ENCODE measurements at places on chromosomes 11 and 22. TPM values are rescaled to one million over a fixed set of nuclear protein-coding genes. Genes with fewer than 3 reads are reported as not detected.

DNA sequence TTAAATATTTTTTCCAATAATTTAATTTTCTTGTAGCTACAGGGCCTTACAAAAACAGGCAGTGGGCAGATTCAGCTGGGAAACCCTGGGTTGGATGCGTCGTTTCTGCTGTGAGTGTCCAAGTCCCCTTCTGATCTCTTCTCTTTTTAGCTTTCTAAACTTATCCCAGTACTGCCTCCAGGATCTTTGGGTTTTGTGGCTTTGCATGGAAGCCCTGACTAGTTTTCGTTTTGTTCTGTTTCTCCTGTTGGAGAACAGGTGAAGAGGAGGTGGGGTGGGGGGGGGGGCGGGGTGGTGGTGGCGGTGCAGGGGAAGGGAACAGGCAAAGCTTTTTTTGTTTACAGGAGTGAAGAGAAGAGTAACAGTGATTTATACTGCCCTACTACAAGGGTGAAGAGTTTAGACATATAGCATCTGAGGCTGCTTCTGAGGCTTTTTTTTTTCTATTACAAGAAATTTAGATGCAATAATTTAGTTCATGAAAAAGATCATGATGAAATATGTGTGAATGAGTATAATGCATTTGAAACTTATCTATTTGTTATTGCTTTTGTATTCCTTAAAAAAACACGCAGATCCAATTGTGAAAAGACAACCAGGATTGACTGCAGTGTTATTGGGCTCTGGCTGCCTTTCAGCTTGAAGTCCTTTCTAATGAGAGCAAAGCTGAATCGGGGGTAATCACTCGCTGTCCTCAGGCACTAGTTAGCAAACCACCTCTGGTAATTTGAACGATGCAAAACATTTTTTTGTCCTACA, 142.9 kb downstream of the NCAM1 start:
- H3K36me3 ChIP-seq = no peaks in the 10 kb centered on the region
- no peak for DNase-seq
- H3K4me3 ChIP-seq = no peak overlapping the region
- no peaks in the 10 kb centered on the region for H3K4me1 ChIP-seq

- H3K4me1 ChIP-seq = no peaks in the 10 kb centered on the region
- no peak overlapping the region for H3K4me3 ChIP-seq
- no peak overlapping the region for H3K27ac ChIP-seq
- H3K36me3 ChIP-seq = no peaks in the 10 kb centered on the region
- peaks cover 9% of the 10 kb centered on the region for H3K27me3 ChIP-seq
Observed at GRCh38 chr11:36230779-36231699, 58.2 kb downstream of the COMMD9 start.

DNA sequence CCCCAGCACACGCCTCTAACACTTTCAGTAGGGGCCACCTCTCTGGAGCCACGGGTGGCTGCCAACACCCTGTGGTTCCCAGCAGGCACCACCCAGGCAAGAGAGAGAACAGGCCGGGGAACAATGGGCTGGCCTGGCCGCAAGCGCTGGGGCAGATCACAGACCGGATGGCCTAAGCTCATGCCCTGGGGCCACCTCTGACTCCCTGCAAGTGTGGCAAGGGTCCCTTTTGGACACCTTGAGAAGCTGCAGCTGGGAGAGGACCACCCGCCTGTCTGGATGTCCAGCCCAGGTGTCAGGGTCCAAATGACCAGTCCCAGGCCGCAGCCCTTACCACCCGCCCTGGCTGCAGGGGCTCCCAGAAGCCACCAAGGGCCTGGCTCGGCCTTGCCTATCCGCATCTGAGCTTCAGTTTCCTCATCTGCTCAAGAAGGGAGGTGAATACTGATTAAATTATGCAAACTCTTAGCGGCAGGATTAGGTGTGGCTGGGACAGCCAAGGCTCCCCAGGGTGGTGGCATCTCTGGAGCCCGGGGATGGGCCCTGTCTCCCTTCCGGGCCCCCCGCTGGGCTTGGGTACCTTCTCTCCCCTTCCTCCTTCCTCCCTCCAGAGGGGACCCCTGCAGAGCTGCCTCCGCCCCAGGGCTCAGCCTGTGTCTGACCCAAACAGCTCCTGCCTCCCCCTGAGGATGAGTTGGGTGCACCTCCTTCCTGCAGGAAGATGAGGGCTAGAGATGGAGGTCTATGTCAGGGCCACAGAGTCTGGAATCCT, 785 bp upstream of the SUSD2 start:
- peaks cover 4% of the 10 kb centered on the region for H3K36me3 ChIP-seq
- no peak for DNase-seq
- H3K4me3 ChIP-seq = no peak overlapping the region
- no peaks in the 10 kb centered on the region for H3K4me1 ChIP-seq

The LRRC55 gene
- not detected for total RNA-seq

The RTN4RL2 gene
- total RNA-seq = 0.23 TPM

The JHY gene
- 1.1 TPM for total RNA-seq

GRCh38 chr11:120834686-120835210, 189.2 kb upstream of the TBCEL start:
- no peak overlapping the region for H3K4me3 ChIP-seq
- H3K27ac ChIP-seq = no peak overlapping the region
- H3K36me3 ChIP-seq = no peaks in the 10 kb centered on the region
- DNase-seq = no peak
- peaks cover 7% of the 10 kb centered on the region for H3K27me3 ChIP-seq
- peaks cover 10% of the 10 kb centered on the region for H3K4me1 ChIP-seq

DNA sequence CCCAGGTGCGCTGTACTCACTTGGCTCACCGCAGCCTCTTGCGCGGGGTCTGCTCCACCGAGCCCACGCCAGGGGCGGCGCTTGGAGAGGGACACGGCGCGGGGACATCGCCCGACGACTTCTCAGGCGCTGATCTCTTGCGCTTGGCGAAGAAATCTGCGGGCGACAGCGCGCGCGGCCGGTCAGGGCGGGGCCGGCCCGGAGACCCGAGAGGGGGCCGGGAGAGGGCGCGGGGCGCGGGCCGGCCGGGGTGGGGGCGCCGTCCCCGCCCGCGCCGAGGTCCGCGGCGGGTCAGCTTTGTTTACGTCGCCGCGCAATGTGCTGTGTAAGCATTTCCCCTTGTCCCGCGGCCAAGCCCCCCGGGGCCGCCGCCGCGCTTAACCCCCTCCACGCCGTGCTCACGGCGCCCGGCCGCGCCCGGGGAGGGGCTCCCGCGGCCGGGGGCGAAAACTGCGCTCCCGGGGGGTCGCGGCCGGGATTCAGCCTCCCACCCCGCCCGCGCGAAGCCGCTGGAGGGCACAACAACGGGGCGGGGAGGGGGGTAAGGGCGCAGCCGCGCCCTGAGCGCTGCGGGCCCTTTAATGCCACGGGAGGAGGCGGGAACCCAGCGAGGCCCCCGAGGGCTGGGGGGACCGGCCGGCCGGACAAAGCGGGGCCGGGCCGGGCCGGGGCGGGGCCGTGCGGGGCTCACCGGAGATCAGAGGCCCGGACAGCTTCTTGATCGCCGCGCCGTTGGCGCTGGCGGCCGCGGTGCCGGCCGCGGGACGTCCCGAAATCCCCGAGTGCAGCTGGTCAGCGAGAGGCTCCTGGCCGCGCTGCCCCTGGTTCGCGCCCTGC, 1.4 kb downstream of the CDKN1C start:
- H3K4me3 ChIP-seq = no peak overlapping the region
- H3K4me1 ChIP-seq = peaks cover 5% of the 10 kb centered on the region
- no peaks in the 10 kb centered on the region for H3K36me3 ChIP-seq
- peaks cover 38% of the 10 kb centered on the region for H3K27me3 ChIP-seq

The PARVG gene
- total RNA-seq = 48.9 TPM

DNA sequence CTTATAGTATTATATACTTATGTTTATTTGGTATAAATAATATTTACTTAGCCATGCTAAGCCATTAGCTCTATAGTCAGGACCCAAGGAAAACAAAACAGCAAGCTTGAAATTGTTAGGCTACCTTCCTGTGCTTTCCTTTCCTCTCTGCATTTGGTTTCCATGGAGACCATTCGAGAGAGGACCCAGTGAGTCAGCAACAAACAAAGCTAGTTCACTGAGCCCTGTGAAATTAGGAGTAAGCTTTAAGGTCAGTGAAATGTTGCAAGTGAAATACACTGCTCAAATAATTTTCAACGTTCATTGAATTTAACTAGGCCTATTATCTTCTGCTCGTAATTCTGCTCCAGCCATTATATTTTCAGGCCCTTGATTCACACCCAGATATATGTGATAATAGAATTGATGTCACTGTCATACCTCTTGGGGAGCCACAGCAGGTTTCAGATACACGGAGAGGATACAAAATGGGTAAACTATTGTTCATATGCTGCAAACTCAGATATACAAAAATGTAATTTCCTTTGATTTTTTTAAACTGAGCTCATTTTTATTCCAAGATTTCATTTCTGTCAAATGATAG, 9.1 kb upstream of the OR10D3 start:
- no peaks in the 10 kb centered on the region for H3K4me1 ChIP-seq
- no peaks in the 10 kb centered on the region for H3K36me3 ChIP-seq
- H3K4me3 ChIP-seq = no peak overlapping the region
- H3K27ac ChIP-seq = no peak overlapping the region

DNA sequence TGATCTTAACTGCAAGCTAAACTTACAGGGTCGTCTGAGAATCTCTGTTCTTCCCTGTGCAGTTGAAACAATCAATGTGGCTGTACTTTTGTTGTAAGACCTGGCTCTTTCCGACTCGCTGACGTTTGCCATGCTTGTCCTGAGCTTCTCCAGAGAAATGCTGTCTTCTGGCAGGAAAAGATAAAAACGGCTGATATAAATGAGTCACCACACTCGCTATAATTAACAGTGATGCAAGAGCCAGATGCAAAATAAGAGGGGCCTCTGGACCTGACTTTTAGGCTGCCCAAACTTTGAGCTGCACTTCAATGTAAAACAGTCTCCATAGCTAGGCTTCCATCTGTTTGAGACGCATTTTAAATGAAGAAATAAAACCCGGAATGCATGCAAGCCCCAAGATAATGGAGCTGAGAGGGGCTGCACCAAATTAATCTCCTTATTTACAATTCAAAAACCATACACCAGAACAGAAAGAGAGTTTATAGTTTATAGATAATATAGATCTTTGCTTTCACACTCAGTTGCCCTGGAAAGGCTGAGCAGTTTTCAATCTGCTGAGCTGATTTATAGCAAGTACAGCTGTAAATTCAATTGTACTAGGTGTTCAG, 48.5 kb downstream of the WT1 start:
- no peak for DNase-seq
- H3K27ac ChIP-seq = no peak overlapping the region
- H3K4me3 ChIP-seq = no peak overlapping the region
- no peaks in the 10 kb centered on the region for H3K4me1 ChIP-seq
- H3K36me3 ChIP-seq = no peaks in the 10 kb centered on the region

The HTATIP2 gene
- total RNA-seq = 48.3 TPM

The ANO3 gene
- not detected for total RNA-seq

DNA sequence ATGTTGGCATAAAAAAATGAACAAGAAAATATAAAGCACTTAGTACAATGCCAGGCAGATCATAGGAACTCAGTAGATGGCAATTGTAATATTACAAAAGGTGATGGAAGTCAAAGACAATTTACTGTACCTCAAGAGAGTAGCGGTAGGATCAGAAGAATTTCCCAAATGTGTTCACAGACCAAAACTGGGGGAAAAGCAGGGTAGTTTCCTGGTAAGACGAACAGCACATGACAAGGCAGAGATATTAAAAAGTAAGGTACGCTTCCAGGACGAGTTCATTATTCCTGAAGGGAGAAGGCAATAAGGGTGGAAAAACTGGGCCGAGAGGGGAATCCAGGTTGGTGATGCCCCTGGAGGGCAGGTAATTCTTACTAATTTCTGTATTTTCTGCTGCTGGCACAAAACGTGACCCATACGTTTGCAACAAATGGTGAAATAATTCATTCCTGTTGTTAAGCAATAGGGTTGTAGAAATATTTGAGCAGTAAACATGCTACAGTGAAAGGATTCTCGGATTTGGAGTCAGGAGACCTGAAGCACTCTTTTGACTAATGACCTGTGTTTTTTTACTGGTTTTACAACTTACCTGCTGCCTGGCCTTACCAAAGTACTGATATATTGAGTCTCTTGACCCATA, 786 bp upstream of the ANKRD42 start:
- peak overlapping the region; percentile 95 for H3K4me3 ChIP-seq
- H3K4me1 ChIP-seq = peaks cover 33% of the 10 kb centered on the region
- H3K27ac ChIP-seq = peak overlapping the region; percentile 90
- peaks cover 36% of the 10 kb centered on the region for H3K36me3 ChIP-seq

The BTBD10 gene
- 20.3 TPM for total RNA-seq

GRCh38 chr11:94574193-94574961, 7.2 kb downstream of the PIWIL4 start:
- H3K36me3 ChIP-seq = no peaks in the 10 kb centered on the region
- no peak overlapping the region for H3K4me3 ChIP-seq
- H3K27me3 ChIP-seq = peaks cover 3% of the 10 kb centered on the region

DNA sequence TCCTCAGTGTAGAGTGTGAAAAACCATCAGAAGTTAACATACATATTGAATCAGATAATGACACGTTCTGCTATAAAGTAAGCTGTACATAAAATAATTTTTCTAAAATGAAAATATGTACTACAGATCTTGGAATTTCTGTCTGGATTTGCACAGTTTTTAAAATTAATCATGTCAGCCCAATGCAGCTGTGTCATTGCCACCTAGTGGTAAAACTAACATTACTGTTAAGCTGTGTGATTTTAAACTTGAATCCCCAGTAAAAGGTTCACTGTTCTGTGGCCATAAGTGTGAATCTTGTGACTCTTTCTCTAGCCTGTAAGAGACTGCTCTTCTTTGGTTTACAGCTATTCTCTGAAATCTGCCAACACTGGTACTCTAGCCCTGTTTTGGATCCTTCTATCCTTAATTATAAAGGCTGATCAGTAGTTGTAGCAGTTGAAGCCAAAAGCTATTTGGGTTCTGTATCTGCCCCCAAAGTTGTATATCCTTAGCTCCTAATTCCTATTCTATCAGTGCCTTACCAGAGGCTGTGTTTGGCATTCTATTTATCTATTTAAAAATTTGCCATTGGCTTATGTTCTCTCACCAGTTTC, 4.0 kb downstream of the JRKL start:
- peaks cover 20% of the 10 kb centered on the region for H3K36me3 ChIP-seq
- peaks cover 24% of the 10 kb centered on the region for H3K4me1 ChIP-seq
- DNase-seq = peak; percentile 66
- H3K27ac ChIP-seq = no peak overlapping the region

The TOM1 gene
- total RNA-seq = 16.8 TPM

The TTC12 gene
- total RNA-seq = 5.3 TPM

DNA sequence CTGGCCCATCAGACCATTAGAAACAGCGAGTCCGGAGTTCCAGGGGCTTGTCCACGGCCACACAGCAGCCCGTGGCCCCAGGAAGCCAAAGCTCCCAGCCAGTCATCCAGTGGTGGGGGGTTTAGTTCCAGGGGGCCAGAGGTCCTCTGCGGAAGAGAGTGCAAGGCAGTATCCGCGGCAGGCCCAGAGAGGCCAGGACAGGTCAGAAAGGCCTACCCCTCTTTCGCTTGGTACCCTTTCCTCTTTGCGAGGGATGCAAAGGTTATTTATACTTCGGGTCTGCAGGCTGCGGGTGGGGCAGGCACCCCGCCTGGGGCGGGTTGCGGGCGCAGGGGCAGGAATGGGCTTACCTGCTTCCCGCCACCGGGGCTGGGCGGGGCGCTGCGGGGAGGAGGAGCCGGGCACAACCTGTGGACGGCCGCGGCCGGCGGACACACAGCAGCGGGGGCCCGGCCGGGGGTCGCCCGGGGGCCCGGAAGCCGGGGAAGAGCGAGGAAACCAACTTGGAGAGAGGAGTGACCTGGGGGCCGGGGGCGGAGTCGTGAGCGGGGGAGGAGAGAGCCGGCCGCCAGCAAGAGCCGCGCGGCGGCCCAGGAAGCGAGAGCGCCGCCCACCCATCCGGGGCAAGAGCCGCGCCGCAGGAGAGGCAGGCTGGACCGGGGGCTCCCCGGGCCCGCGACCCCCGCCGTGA, at the start of gene SH3BP1:
Gene SH3BP1, plus strand, starts transcription at position 600 of the 691 bp plus-strand sequence. CDS start 119 bp downstream, outside the sequence.
- H3K4me1 ChIP-seq = peaks cover 65% of the 10 kb centered on the region
- no peaks in the 10 kb centered on the region for H3K27me3 ChIP-seq
- DNase-seq = peak; percentile 91
- peak within 1 kb of the TSS; percentile 96 for H3K27ac ChIP-seq
- peak within 1 kb of the TSS; percentile 92 for H3K4me3 ChIP-seq
